CD4-positive, alpha-beta T cell treated with Interferon alpha-2 for 1 hour (primary cell): ENCODE measurements at places on chromosomes 1 and 21.

GRCh38 chr1:52140633-52141512 lies 1.0 kb upstream of the ZFYVE9 start:
- no peak for DNase-seq

- DNase-seq: no peak
Observed at GRCh38 chr1:153921080-153921802, 1.5 kb downstream of the GATAD2B start.

DNA sequence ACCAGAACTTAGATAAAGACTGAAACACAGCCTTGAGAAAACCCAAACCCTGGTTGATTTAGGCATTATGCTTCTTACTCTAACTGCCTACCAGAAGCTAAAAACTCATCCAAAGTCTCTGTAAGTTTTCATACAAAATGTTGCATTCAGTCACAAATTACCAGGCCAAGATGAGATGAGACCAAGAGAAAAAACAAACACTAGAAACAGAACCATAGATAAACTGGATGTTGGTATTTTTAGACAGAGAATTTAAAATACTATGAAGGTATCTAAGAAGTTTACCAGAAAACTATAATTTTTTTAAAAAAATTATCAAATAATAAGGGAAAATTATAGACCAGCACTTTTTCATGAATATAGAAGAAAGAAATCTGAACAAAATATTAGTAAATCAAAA lies 180.5 kb downstream of the VPS13D start:
- no peak for DNase-seq

DNA sequence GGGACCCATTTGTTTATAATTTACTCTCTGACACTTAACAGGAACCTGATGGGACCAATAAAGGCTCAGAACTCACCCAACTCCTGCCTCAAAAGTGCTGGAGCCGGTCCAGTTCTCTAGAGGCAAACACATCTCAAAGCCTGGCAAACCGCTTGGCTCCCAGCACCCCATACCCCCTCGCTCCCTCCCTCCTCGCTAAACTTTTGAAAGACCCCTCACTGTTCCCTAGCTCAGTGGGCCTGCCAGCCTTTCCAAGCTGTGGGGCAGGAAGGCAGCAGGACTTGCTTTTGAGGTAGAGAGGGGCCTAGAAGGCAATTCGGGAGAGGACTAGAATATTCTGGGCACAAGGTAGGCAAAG lies 40.2 kb downstream of the PAX7 start:
- DNase-seq: no peak

DNA sequence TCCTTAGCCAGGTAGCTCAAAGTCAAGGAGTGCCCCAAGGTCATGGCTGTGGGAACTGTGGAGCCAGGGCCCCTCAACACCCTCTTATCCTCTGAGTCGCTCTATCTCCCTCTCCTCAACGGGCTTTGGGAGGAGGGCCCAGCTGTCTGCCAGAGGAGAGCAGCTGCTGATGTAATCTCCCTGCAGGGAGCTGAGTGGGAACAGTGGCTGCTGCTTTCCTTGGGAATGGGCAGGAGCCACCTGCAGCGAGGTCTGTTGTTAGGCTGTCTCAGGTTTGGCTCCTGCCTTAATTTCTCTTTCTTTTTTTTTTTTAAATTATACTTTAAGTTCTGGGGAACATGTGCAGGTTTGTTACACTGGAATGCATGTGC lies 58.8 kb upstream of the MAP1LC3C start:
- no peak for DNase-seq

DNA sequence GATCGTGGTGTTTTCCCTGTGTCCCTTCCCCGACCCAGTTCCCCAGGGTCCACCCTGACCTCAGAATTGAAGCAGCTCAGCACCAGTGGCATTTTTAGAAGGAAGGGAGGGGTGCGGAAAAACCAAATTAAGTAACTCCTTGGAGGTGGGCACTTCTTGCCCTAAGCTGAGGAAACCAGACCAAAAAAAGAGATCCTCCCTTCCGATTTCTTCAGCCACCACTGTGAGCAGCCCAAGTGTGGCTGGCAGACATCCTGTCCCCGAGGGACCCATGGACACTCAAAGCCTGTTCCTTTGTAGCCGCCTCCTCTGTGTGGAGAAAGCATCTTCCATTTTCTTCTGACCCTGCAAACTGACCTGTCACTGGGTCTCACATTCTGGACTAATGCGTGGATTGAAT lies 31.3 kb downstream of the KIRREL1 start:
- no peak for DNase-seq

DNA sequence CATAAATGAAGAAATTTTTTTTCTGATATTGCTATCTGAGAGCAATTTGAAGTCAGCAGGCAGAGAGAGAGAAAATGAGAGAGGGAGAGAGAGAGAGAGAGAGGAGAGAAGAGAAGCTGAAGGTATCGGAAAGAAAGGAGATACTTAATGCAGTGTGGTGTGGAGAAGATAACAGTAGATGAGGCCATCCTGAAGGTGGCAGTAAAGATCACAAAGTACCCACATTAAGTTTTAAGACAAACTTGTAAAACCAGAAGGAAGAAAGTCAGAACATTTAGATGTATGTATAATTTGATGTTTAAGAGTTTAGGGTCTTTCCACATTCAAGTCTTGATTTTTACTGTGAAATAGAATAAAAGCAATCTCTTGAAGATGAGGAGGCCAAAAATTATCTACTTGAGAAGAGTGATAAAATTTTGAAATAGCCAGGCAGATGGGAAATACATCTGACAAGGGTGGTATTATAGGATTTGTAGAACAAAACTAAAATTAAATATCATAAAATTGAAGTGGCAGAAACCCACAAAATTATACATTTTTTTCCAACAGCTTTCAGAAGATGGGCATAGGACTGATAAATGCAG lies 1753.4 kb downstream of the MRPL39 start:
- peak; percentile 47 for DNase-seq

- DNase-seq: no peak
Observed at GRCh38 chr1:31723828-31724359, 20.1 kb upstream of the COL16A1 start.

DNA sequence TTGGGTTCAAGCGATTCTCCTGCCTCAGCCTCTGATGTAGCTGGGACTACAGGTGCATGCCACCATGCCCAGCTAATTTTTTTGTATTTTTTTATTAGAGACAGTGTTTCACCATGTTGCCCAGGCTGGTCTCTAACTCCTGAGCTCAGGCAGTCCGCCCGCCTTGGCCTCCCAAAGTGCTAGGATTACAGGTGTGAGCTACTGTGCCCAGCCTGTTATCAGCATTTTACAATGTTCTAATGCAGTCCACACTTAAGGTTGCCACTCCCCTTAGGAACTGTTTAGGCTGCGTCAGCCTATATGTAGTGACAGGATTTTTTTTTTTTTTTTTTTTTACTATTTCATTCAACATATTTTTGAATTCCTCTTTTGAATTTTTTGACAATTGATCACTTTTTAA lies 30.2 kb downstream of the AGPAT3 start:
- no peak for DNase-seq

DNA sequence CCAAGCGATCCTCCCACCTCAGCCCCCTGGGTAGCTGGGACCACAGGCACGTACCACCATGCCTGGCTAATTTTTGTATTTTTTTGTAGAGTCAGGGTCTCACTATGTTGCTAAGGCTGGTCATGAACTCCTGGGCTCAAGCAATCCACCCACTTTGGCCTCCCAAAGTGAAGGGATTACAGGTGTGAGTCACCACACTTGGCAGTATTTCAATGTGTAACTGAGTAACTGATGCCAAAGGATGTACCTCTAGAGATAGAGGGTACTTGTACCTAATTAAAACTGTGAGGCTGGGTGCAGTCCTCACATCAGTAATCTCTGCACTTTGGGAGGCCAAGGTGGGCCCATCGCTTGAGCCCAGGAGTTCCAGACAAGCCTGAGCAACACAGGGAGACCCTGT lies 258.7 kb upstream of the DMRTA2 start:
- DNase-seq: no peak

GRCh38 chr1:40630488-40631223 lies 34.8 kb downstream of the RIMS3 start:
- no peak for DNase-seq

- no peak for DNase-seq
Observed at GRCh38 chr1:177286396-177286795, 115.6 kb downstream of the BRINP2 start.

DNA sequence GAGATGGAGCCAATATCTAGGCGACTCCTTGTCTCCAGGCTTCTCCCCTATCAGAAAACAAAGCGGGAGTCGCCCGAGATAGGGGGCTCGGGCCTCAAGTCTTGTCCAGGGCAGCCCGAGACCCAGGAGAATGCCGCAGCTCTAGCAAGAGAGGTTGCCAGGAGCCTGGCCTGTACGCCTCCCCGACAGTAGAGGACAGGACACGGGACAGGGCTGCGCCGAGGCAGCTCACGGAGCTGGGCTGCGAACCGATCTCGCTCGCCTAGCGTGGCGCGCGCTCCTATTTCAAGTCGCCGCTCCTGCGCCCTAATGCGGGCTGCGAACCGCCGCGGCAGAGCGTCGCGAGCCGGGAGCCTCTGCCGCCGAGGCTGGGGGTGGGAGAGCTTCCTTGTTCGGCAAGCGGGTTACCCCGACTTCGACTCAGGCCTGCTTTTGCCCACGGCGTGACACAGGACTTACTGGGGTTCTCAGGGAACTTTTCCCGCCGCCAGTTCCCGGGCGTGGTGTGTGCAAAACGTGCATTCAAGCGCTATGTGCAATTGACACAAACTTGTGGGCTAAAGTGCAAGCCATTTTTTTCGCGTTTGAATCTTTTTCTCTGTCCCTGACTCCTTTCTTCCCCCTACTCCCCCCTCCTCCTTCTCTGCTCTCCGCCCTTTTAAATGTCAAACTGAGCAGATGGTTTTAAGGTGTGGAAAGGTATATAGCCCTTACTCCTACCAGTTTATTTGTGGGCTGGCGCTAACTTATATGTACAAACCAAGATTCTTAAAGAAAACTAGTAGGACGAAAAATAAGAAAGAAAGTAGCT lies 2.4 kb upstream of the PROX1 start:
- no peak for DNase-seq

DNA sequence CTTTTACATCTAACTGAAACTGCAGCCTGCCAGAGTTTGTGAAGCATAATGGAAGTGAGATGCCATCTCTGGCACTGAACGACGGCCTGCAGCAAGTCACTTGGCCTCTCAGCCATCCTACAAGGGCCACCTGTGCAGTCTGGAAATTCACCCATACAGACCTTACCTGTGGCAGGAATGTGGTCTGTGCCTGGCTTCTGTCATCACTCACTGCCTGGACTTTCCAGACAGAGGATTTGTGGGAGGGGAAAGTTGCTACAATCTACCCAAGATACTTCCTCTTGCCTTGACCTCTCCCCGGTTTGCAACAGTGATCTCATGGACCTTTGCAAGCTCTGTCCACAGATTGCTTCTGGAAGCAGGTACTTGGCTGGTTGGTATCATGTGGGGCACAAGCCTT lies 58.4 kb upstream of the ATP1B1 start:
- no peak for DNase-seq

GRCh38 chr1:201206176-201206575 lies 15.6 kb downstream of the IGFN1 start:
- DNase-seq: no peak

GRCh38 chr21:33196941-33197374 lies 32.8 kb upstream of the IFNAR2 start:
- peak; percentile 44 for DNase-seq

DNA sequence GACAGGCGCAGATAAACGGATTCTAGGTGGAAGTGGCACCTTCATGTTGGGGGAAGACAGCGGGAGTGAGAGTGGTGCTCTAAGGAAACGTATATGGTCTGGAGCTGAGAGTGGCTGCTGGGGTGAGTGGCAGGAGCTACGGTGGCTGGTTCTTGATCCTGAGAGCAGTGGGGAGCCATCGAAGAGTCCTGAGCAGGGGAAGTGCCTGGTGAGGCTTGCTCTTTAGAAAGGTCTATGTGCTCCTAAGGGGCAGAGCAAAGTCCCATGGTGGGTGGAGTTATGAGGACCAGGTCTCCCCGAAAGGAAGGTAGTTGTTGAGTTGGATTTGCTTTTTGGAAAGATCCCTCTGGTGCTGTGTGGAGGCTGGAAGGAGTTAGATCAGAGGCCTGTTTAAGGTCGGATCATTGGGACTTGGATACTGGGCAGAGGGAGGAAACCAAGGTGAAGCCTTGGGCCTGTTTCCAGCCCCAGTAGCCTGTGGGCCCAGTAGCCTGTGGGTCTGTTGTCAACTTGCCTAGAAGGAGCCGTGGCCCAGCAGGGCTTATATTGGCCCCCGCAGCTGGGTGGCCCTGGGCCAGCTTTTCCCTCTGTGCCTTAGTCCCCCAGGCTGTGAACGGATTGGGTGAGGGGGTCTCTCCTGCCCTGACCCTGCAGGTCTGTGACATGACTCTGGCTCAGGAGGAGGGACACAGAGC lies 33.0 kb downstream of the ACOT11 start:
- DNase-seq: no peak

GRCh38 chr1:231075020-231075419 lies 35.0 kb upstream of the FAM89A start:
- no peak for DNase-seq

DNA sequence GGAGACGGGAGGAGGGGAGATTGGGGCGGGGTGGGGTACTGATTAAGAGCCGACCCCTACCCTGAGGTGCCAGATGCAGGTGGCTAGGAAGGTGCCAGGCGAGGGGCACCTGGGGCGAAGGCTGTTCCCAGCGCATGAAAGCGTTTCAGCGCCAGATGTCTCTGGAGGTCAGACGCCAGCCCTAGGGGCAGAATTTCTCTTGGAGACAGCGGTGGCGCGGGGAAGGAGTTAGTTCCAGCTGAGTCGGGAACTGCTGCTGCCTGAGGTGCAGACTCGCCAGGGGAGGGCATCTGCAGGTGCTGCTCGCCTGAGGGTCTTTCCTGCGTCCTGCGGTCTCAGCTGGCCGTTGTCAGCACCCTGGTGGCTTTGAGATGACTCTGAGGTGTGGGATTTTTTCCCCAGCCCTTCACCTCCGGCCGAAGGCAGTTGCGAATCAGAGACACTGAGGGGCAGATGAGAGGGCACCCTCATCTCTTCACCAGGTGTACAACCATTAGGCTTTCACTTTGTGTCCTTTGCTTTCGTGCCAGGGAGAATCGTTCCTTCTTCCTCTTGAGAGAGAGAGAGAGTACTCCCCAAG lies 539 bp downstream of the CGN start:
- peak; percentile 27 for DNase-seq

- DNase-seq: no peak
Observed at GRCh38 chr1:167566766-167567165, 13.2 kb upstream of the CREG1 start.

DNA sequence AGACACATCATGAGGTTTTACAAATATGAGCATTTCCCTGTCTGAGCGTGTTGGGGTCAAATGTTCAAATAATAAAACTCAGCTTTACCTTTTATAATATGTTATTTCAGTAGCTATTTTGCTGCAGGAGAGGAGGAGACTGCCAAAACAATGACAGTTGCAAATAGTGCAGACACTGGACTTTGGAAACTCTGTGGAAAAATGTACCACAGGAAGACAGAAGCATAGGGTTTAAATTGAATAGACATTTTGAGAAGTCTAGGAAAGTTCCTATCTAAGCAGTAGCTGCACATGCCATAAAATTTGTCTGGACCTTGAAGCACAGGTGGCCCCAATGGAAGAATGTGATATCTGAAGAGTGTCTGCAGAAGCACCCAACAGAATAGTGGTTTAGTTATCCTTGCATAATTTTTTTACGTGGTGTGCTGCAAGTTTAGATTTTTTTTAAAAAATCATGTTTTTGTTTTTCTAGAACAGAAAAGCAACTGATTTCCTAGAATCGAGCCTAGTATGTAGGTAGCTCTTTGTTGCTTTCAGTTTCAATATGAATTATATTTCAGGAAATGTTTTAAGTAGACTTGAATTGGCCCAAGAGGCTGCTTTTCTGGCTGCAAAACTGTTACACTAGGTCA lies 14.0 kb upstream of the GBP5 start:
- DNase-seq: peak; percentile 32
